ENCODE measurements at places on chromosomes 11 and 22. TPM values are rescaled to one million over a fixed set of nuclear protein-coding genes. Genes with fewer than 3 reads are reported as not detected.

DNA sequence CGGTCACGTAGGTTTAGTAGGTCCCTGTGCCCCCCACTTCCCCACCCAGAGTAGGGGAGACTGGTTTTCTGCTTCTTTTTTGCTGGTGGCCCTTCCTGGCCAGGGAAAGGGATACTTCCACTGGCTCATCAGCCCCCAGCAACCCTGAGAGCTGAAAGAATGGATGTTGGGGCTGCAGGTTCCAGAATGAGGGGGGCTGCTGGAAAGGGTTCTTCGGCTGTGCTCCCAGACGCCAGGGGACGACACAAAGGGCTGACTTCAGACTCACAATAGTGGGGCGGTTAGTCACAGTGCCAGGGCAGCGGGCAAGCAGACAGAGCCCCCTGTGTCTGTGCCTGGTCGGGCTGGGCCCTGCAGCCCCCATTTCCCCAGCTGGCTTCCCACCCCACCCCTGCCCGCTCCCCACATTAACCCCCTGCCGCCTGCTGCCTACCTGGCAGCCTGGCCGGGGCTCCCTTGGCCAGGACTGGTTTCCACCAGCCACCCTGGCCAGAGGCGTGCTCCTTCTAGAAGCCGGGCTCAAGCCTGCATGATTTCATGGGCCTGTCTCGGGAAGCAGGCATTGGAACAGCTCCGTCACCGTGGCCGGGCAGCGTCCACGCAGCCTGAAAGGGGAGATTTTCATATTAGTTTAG lies 79.1 kb upstream of the WNT7B start:
- peak; percentile 93 for DNase-seq

DNA sequence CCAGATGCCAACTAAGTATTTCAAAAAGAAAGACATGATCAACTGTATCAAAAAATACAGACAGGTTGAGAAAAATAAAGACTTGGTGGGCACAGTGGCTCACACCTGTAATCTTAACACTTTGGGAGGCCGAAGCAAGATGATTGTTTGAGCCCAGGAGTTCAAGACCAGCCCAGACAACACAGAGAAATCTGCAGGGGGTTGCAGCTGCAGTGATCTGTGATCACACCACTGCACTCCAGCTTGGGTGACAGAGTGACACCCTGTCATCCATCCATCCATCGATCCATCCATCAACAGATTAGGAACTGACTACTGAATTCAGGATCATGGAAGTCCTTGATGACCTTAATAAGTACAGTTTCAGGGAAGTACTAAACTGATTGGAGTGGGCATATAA lies 65.0 kb upstream of the RPS13 start:
- no peak for DNase-seq

The PRSS23 gene
- 56.4 TPM for total RNA-seq

GRCh38 chr22:31723723-31724122 lies 26.2 kb downstream of the PRR14L start:
- no peak for DNase-seq

The NCF4 gene
- total RNA-seq = 9.0 TPM

DNA sequence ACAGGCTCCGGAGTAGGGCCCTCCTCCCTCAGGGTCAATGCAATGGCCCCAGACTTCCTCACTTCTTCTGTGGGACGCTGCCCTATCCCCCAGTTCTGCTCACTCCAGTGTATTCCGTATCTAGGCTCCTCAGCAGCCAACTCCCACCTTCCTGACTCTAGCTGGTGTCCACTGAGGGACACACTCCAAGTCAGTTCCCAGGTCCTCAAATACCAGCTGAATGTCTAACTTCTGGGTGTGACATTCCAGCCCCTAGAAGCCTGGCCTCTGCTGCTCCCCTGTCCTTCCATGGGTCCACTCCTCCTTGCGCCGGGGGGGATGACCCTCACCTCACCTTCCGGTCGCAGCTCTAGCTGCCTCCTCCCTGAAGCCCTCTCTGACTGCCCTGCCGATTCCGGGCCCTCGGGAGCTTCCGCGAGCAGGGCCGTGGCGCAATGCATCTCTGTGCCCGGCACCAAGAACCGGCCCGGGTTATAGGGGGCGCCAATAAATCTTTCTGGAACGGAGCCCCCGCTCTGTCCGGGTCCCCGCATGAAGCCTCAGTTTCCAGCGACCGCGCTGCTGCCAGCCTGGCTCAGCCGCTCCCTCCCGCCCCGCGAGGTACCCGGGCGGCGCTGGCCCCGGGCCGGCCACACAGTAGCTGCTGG lies 15.4 kb downstream of the BAD start:
- no peak for DNase-seq

GRCh38 chr11:112292188-112292587 lies 31.5 kb upstream of the PLET1 start:
- DNase-seq = no peak

GRCh38 chr11:65416841-65417701 lies 5.5 kb upstream of the NEAT1 start:
- DNase-seq = no peak

GRCh38 chr11:68750195-68751003 lies 921 bp downstream of the TESMIN start:
- DNase-seq = no peak

The MPST gene
- total RNA-seq = 20.1 TPM

DNA sequence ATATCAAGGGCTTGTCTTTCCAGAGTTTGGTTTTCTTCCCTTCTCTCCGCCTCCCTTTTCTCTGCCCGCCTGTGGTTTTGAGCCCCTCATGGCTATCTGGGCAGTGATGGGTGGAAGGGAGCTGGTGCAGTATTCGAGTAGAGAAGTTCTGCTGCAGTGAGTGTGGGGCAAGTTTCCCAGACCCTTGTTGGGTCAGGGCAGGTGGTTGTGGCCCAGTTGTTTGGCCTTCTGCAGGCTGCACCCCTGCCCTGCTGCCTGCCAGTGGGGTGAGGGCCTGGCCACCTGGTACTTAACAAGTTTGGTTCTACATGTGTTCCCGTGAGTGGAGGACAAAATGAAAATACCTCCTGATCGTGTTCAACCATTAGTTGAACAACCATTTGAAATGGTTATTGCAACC lies 65.2 kb downstream of the PTPRJ start:
- DNase-seq = no peak

DNA sequence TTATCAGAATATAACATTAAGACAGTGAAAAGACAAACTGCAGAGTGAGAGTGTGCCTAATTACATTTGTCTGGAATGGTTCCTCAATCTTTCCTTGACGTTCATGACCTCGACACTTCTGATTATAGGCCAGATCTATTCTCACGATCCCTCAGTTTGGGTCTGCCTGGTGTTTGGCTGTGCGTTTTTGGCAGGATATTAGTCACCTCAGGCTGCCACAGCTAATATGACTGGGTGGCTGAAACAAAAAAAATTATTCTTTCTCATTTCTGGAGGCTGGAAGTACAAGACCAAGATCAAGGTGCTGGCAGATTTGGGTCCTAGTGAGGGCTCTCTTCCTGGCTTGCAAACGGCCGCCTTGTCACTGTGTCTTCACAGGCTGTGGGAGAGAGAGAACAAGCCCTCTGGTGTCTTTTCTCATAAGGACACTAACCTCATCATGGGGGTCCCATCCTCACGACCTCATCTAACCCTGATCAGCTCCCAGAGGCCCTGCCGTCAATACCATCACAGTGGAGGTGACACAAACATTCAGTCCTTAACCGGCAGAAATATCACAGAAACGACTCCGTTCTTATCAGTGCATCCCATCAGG lies 23.2 kb downstream of the IFITM10 start:
- no peak for DNase-seq

GRCh38 chr11:26878959-26879581 lies 114.8 kb upstream of the FIBIN start:
- DNase-seq = no peak

- DNase-seq = no peak
Observed at GRCh38 chr22:18978506-18978905, 42.4 kb upstream of the PRODH start.

DNA sequence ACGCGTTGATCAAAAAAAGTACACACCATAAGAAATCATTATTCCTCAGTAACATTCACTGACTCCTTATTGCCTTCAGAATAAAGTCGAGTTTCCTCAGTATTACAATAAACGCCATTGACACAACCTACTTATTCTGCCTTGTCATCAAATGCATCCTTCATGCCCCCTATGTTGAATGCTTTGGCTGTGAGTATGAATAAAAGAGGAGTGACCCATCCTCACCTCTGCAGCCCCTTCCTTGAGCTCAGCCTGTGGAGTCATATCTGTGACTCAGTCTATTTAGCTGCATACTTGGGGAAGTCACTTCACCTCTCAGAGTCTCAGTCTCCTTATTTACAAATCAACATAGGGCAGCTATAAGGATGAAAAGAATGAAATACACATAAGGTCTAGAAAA lies 65.1 kb downstream of the USP35 start:
- no peak for DNase-seq

DNA sequence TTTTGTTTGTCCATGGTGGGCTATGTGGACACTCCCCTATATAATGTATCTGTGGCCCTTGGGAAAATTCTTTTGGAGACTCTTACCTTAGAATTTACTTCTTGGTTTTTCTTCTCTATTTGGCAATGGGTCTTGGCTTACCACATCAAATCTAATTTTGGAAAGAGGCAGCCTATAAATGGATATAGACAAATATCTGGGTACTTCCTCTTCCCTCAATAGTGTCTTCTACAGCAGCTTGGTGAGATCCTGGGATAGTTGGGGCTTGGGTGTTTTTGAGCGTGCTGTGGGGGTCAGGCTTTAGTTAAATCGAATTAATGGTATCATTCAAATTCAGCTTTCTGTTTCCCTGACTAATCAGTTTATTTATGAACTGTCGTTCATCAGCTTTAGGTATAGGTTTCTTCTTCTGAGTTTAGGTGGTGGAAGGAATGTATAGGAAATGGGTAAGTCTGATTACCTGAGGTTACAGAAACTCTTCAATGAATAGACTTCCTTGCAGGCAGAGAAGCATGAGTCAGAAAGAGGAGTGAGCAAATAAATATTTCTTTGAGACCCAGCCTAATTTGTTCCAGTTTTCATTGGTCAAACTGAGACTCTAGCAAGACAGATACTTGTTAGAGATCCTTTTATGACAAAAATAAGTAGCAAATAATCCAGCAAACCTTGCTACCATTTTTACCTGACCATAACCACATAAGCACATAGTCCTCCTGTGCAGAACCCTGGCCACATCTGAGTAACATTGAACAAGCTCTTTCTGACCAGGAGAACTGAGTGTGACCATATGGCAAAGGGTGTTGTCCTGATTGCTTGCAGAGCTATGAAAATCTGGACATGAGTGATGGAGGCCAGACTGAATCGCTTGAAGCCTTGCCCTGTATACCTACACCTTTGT lies 68.6 kb upstream of the SORL1-AS1 start:
- no peak for DNase-seq

The SAA2 gene
- not detected for total RNA-seq

DNA sequence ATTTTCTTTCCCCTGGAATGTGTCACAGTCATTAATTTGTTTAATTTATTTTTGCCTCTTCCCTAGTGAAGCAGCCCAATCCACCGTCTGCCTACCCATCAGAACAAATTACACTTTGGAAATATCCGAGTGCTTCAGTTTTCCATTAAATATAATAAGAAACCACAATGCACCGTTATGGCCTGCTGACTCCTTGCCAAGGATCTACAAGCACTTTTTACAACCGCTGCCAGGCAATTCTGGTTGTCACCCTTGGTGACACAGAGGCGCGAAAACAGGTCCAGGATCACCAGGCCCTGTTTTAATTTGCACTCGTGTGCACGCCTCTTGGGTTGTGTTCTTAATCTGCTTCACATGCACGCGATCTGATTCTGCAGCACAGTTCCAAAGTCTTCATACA lies 43.9 kb downstream of the KIRREL3 start:
- peak; percentile 58 for DNase-seq

The RAB38 gene
- total RNA-seq = 4.7 TPM

The OR10A2 gene
- total RNA-seq = not detected

The IL17REL gene
- total RNA-seq = 0.40 TPM

The IRAG1 gene
- total RNA-seq = 5.2 TPM

DNA sequence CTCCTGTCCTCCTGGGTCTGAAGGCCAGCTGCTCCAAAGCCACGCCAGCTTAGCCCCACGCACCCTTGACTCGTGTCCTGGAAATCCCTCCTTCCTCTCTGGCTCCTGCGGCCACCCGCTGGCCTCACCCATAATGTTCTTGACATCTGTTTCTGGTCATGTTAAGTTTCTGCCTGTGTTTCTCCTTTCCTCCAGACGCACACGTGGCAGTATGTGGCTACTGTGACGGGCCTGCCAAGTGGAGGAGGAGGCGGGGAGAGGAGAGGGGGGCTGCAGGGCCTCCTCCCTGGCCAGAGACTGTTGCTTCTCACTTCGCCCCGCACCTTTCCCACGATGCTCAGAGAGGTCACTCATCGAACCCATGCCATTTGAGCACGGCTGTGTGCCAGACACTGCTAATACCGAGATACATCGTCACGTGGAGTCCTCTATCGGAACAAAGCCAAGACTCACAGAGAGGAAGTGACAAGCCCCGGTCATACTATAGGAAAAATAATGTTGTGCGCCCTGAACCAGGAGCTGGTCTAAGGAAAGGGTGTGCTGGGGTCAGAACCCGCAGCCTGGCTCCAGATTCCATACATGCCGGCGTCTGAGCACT lies 11.5 kb downstream of the C1QTNF6 start:
- peak; percentile 73 for DNase-seq

The OR52A1 gene
- not detected for total RNA-seq

The DLG2 gene
- total RNA-seq = 111 TPM

The OR5P2 gene
- not detected for total RNA-seq

All from spinal cord (tissue), 10 donors.